ENCODE measurements at places on chromosomes 2 and 18. TPM values are rescaled to one million over a fixed set of nuclear protein-coding genes. Genes with fewer than 3 reads are reported as not detected.

DNA sequence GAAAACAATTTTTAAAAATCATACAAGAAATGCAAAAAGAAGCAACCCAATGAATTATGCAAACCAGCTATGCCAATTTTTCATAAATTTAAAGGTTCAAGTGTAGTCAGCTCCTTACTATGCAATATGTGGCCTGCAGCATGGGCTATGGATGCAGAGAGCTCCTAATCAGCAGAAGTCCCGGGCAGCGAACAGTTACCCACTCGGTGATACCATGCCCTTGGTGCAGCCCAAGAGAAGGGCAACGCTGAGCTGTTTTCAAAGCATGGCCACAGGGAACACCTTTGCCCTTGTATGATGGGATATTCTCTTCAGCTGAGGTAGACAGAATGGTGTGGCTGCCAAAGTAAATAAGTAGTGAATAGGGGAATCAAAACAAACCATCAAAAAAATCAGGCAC lies 17.3 kb upstream of the ARL5A start:
- DNase-seq, result no peak

DNA sequence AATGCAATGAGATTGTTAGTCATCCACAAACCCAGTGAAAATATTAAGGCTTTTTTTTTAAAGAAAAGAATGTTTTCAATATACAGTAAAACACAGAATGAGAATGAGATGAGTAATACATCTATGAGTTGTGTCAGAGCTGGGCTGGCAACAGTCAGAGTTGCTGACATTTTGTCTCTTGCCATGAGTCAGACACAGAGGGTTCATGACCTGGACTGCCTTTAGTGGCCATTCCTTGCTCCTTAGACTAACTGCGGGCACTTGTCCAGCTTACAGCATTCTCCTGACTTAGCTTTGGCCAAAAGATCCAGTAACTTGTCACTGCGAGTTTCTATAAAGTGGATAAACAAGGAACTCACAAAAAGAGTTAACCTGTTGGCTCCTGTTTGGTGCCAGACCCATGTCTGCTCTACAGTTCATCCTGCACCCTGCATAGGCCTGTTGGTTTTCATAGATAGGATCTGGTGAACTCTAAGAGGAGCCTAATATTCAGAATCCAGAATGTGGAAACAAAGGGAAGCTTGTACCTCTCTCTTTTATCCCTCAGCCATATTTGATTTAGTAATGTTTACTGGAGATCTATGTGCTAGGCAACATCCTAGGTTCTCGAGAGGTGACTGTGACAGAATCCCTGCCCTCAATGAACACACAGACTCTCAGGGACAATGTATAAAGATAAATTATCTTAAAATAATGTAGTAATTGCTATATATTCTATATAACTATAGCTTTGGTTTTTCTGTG lies 391.5 kb upstream of the VWC2L start:
- no peak for DNase-seq

GRCh38 chr2:240236217-240237111 lies 96.0 kb upstream of the OTOS start:
- no peak for DNase-seq

DNA sequence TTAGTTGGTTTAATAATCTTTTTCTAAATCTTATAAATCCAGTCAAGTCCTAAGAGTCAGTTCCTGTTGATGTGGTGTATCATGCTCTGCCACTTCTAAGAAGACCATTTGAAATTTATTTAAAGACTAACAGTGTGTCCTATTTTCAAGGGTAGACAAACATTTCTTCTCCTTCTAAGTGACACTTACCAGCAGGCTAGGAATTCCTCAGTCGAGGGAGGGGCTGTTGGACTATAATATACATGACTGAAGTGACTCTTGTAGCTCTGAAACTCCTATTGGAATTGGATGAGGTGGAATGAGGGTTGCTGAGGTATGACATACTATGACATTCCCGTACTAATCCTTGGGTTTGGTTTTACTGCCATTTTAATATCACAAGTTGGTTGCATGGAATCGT lies 30.6 kb downstream of the ITGB6 start:
- no peak for DNase-seq

The FOXD4L1 gene
- total RNA-seq, result 0.15 TPM

GRCh38 chr18:7958081-7958896 lies 391.2 kb downstream of the PTPRM start:
- no peak for DNase-seq

DNA sequence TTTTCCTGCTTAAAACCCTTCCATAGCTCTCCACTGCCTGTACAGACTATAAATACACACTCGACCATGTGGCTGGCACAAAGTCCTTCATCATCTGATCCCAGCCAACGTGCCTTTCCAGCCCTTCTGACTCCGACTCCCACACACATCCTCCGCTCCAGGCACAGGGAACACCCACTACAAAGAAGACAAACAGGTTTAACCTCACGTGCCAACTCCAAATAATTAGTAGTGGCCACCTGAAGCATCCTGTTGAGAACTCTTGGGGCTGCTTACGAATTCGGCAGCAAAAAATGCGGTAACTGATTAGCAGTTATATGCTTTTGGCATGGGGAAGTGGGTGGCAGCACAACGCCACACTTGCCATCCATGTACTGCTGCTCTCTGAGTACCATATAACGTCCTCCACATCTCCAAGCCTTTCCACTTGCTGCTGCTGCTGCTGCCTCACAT lies 12.1 kb downstream of the SPIRE1 start:
- DNase-seq, result no peak

The ZNF804A gene
- total RNA-seq, result not detected

DNA sequence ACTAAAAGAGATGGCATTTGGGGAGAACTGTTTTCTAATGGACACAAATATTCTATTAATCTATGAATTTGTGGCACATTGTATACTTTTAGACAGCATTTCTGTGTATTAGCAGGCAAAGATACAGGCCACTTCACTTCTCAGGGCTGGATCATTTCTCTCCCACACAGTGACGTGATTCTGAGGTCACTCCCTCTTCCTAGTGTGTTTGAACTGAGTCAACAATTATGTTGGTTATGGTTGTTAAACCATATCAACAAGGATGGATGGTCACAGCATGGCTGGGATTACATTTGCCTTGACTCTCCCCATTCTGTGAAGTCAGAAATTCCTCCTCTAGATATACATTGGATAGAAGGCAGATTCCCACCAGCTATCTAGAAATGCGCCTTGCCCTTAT lies 11.6 kb downstream of the NOSTRIN start:
- DNase-seq, result no peak

The PTGR3 gene
- 25.8 TPM for total RNA-seq

GRCh38 chr2:174335988-174336500 lies 1.3 kb downstream of the SP9 start:
- peak; percentile 37 for DNase-seq

DNA sequence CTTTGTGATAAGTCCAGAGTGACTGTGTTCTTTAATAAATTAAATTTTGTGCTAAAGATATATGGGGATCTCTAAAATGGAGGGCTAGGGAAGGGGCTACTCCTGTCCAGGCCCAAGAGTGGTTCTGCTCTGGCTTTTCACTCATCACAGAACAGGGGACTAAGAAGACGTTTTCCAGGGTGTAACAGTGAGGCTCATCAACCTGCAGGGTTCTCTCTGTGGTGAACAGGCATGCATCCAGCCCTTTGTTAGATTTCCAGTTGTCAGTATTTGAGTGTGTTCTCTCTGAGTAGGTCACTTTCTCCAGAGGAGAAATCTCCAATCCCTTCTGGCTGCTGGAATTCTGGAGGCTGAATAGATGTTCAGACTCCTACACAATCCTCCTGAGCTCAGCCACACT lies 408.9 kb downstream of the PLCL1 start:
- DNase-seq, result no peak

The TMEM17 gene
- total RNA-seq, result 0.35 TPM
